ENCODE measurements at places on chromosomes 6 and 20.

- no peak for DNase-seq
These were observed 2.0 kb downstream of the FOXQ1 start for GRCh38 chr6:1313767-1314503.

DNA sequence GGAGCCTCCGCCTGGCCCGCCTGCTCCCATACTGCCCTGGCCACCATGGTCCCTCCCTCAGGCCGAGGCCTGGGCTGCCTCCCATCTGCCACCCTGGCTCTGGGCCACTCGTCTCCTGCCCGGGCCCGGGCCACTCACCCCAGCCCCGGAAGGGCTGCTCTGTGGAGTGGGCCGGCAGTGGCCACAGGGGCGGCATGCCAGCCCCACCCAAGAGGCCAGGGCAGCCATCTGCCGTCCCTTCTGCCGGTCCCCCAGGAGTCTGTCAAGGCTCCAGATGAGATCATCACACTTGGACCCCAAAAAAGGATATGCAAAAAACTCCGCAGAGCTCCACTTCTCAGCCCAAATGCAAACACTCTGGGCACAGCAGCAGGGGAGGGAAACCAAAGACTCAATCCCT, 23.8 kb upstream of the TLDC2 start:
- no peak for DNase-seq

- DNase-seq = no peak
These were observed 650.6 kb upstream of the ARID1B start for GRCh38 chr6:156126535-156126934.

DNA sequence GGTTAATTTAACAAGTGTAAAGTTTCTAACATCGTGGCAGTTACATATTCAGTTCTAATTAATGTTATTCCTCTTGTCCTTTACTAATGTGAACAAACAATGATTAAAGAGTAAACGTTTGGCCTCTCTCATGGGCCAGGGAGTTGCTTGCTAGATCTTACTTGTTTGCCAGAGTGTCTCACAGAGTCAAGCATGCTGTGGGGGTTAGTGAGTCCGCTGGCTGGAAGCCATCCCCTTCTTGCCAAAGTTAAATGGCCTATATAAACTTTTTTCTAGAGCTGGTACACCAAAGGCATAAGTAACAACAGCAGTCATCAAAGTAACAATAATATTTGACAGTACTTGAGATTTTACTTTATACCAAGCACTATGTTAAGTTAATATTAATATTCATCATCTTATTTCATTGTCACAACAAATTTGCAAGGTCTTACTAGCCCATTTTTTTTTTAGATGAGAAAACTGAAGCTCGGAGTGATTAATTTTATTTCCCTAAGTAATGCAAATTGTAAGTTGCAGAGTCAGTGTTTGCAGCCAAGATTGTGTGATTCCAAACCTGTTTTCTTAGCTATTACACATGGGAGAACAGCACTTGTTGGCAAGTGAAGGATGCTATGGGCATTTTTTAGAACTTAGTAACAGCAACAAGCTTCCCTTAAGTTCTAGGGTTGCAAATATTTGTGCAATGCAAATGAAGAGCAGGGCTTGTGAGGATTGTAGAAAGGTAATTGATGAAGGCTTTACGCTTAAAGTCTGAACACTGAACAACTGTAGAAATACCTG, 224.5 kb downstream of the RFPL4B start:
- no peak for DNase-seq

DNA sequence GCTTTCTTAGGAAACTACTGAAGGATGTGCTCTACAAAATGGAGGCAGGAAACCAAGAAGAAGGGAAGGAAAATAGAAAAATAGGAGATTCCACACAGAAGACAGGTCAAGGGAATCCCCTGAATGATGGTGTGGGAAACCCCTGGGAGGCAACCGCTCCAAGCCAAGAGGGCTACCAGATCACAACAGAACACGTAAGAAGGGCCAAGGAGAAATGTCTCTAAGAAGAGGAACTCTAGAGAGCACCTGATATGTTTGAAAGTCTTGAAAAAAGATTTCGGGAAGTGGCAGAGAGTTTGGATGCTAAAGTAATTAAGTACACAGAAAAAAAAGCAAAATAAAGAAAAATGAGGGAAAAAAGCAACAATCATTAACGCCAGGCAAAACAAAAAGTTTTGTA, 7.1 kb downstream of the KIF13A start:
- DNase-seq = no peak

DNA sequence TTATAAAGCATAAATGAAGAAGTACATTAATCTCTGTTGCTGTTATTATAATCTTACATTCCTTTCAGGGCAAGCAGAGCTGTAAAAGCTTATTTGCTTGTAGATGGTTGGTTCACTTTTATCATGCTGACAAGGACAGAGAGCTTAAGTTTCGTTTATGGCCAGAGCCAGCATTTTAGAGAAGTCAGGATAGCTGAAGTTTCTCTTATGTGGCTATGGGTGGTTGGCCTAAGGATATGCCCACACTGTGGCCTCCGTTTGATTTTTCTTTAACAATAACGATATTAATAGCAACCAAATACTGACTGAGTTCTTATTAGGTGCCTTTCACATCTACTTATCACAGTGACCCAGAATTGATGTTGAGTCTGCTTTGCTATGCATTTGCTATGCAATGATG, 78.5 kb downstream of the FARS2 start:
- DNase-seq = no peak

DNA sequence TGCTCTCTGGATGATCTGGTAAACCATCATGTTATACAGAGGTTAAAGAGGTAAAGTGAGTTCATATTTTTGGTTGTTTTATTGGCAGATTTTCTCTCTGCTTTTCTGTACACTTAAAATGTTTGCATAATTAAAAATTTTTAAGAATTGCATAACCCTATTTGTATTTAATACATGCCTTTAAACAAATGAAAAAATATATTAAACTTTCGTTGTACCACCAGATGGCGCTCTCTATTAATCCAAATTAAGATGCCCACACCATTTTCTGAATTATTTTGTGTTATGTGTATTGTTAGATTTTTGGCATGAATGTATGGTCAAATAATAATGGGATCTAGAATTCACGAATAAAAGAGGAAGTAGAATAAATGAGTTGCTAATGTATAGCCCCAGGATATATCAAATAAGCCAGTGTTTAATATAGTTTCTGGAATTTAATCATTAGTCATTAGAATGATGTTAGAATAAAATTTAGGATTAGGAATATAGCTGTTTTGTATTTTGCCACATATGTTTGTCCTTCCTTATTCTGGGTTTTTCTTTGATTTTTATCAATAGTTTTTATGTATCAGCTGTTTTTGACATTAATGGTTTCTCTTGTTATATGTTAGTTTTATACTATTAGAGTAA, 38.9 kb downstream of the SMAP1 start:
- DNase-seq = no peak

DNA sequence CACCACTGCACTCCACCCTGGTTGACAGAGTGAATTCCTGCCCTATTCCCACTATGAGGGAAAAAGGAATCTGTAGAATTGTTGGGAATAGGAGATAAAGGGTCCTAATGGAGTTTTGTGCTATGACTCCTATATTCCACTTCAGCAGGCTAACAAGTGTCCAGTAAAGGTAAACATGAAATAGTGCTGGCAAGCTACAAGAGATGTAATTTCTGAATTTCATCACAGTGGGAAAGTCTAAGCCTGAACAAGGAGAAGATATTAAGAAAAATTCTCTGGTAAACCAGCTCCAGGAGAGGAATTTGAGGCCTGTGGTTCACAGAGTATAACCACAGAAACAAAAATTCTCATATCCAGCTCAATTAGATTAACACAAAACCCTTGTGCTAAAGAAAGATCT, 10.3 kb upstream of the C6orf58 start:
- DNase-seq = no peak

GRCh38 chr6:76885861-76886301, 577.4 kb downstream of the HTR1B start:
- no peak for DNase-seq

- no peak for DNase-seq
These were observed 23.8 kb downstream of the PHACTR2 start for GRCh38 chr6:143701349-143702234.

DNA sequence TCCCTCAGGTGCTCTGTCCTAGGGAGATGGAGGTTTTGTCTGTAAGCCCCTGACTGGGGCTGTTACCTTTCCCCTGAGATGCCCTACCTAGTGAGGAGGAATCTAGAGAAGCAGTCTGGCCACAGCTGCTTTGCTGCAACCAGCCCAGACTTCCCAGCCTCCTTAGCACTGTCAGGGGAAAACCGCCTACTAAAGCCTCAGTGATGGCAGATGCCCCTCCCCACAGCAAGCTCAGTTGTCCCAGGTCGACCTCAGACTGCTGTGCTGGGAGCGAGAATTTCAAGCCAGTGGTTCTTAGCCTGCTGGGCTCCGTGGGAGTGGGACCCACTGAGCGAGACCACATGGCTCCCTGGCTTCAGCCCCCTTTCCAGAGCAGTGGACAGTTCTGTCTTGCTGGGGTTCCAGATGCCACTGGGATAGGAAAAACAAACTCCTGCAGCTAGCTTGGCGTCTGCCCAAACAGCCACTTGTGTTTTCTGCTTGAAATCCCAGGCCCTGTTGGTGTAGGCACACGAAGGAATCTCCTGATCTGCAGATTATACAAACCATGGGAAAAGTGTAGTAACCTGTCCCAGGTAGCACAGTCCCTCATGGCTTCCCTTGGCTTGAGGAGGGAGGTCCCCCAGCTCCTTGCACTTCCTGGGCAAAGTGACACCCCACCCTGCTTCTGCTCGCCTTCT, 146.4 kb upstream of the PROKR2 start:
- DNase-seq = no peak
